ENCODE measurements at places on chromosomes 3 and 15. TPM values are rescaled to one million over a fixed set of nuclear protein-coding genes. Genes with fewer than 3 reads are reported as not detected.

The ACAN gene
- not detected for total RNA-seq

The MORC1 gene
- not detected for total RNA-seq

The XYLB gene
- total RNA-seq: 2.9 TPM

The IDH3A gene
- 175 TPM for total RNA-seq

The MAN2C1 gene
- 102 TPM for total RNA-seq

The SLC12A8 gene
- total RNA-seq: 61.4 TPM

The TMEM212 gene
- total RNA-seq: not detected

The SLCO2A1 gene
- 0.05 TPM for total RNA-seq

The UNC13C gene
- total RNA-seq: 17.7 TPM

The EPB42 gene
- not detected for total RNA-seq

The ZPLD1 gene
- total RNA-seq: not detected

The GMPS gene
- 108 TPM for total RNA-seq

The DPPA2 gene
- total RNA-seq: not detected

The PLXNA1 gene
- total RNA-seq: 9.9 TPM

The ISL2 gene
- total RNA-seq: not detected

The TRAT1 gene
- total RNA-seq: 0.56 TPM

Data from GM12878 (cell line).